Upper lobe of left lung (tissue), 6 donors: ENCODE measurements at places on chromosomes 11 and 22. TPM values are rescaled to one million over a fixed set of nuclear protein-coding genes. Genes with fewer than 3 reads are reported as not detected.

DNA sequence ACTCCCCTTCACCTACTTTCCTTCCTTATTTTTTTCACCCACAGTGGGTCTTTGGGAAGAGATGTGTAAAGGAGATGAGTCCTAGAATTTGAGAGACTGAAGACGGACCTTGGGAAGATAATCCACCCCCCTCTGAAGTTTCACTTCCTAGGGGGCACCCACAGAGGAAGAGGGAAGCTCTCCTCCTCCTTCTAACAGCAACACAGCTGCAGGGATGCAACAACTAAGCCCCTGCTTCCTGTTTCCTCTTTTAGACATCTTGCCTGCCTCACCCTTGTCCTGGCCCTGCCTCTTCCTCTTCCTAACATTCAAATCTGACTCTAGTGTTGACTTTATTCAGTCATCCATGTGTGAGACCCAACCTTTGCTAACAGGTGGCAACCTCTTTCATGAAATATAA, 424.6 kb downstream of the BUD13 start:
- no peaks in the 10 kb centered on the region for H3K4me1 ChIP-seq
- no peaks in the 10 kb centered on the region for H3K36me3 ChIP-seq
- no peaks in the 10 kb centered on the region for H3K27me3 ChIP-seq
- no peak overlapping the region for H3K27ac ChIP-seq

DNA sequence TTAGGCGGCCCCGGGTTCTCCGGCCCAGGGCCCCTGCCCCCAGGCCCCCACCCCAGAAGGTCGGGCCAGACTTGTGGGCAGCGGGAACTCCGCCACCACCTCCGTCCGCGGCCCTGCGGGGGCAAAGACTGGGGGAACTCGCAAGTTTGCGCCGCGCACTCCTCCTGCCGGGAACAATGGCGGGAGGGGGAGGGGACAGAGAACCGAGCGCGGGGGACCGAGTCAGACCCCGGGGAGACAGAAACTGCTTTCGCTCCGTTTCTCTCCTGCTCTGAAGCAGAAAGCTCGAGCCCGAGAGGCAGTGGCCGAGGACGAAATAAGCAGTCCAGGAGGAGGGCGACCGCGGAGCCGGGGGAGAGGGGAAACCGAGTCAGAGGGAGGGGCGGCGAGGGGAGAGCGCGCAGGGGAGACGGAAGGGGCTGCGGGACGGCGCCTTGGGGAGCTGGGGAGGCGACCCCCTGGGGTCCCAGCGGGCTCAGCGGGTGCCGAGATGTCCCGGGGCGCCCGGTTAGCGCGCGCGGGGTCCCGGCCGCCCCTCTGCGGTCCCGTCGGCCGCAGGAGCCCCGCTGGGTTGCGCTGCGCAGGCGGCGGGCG, 555 bp downstream of the TP53I11 start:
- peak overlapping the region; percentile 91 for H3K27ac ChIP-seq
- H3K27me3 ChIP-seq = no peaks in the 10 kb centered on the region
- peaks cover 39% of the 10 kb centered on the region for H3K4me1 ChIP-seq
- DNase-seq = peak; percentile 89
- no peaks in the 10 kb centered on the region for H3K36me3 ChIP-seq

DNA sequence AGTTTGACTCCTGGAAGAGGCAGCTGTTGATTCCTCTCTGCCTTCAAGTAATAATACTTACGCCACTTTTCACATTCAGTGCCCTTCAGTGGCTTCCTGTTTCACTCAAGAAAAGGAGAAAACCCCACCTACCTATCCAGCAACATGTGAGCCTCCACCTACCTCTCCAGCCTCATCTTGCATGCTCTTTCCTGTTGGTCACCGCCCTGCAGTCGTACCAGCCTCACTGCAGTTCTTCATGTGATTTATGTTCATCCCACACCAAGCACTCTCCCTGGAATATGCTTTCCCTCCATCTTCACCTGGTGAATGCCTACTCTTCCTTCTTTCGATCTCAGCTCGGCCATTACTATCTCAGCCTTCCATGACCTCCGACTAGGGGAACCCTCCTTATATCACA, 21.8 kb upstream of the YWHAH start:
- no peaks in the 10 kb centered on the region for H3K27me3 ChIP-seq
- DNase-seq = no peak
- no peaks in the 10 kb centered on the region for H3K36me3 ChIP-seq
- peaks cover 2% of the 10 kb centered on the region for H3K4me1 ChIP-seq

DNA sequence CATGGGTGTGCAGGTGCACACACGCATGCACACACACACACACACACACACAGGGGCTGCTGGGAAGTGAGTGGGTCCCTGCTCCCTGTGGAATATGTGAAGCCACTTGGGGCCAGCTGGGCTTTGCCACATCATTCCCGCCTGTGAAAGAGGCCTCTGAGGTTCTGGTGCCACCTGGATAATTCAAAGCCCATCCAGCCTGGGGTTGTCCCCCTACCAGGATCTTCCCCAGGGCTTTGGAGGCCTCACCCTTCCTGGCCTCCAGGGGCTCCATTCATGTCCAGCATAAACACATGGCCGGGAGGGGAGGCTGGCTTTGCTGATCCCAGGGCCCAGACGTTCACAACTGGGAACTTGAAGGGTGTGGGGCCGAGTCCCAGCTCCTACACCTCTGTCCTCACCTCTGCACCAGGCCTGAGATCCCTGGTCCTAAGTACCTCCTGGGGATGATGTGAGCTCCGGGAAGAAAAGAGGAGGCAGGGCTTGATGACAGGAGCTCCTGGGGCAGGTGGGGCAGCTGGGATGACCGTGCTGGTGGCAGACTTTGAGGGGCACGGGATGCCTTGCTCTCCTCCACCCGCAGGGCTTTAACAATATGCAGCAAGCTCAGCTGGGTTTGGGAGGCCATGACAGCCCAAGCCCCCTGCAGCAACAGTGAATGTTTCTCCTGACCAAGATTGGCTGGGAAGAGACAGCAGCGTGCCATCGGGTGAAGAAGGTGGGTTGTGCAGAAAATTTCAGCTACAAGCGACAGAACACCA, 14.2 kb downstream of the LINC01488 start:
- peaks cover 42% of the 10 kb centered on the region for H3K4me1 ChIP-seq
- no peak for DNase-seq
- peak overlapping the region; percentile 63 for H3K27ac ChIP-seq
- H3K4me3 ChIP-seq = no peak overlapping the region
- no peaks in the 10 kb centered on the region for H3K27me3 ChIP-seq

DNA sequence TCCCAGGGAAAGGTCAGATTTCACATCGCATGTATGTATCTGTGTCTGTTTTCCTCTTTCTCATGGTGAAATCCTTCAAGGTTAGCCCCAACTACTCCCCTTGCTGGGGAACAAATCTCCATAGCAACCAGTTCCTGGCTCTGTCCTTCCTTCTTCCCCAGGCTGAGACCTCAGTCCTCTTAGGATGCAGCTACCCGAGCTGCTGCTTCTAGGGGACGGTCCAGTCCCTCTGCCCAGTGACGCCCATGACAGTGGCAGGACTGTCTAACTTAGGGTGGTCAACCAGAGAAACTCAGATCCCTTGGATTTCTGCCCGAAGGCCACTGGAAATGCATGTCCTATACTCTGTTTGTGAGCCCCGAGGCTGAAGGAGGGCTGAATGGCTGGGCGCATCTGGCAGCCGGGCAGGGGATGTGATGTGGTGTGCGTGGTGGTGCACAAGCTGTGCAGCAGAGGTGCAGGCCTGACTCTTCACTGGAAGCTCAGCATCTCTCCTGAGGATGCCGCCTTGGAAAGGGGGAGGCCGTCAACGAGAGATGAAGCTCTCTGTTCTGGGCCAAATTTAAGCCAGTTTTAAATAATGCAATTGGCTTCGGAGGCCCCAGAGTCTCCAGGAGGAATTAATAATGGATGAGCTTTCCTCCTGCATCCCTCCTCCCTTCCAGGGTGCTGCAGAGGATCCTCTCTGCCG, 118.7 kb upstream of the B3GAT1 start:
- no peaks in the 10 kb centered on the region for H3K27me3 ChIP-seq
- peak; percentile 18 for DNase-seq
- H3K4me3 ChIP-seq = no peak overlapping the region
- no peak overlapping the region for H3K27ac ChIP-seq

GRCh38 chr22:27100789-27101188, 443.4 kb downstream of the MIAT start:
- H3K36me3 ChIP-seq = no peaks in the 10 kb centered on the region
- peaks cover 3% of the 10 kb centered on the region for H3K4me1 ChIP-seq
- H3K27me3 ChIP-seq = no peaks in the 10 kb centered on the region

DNA sequence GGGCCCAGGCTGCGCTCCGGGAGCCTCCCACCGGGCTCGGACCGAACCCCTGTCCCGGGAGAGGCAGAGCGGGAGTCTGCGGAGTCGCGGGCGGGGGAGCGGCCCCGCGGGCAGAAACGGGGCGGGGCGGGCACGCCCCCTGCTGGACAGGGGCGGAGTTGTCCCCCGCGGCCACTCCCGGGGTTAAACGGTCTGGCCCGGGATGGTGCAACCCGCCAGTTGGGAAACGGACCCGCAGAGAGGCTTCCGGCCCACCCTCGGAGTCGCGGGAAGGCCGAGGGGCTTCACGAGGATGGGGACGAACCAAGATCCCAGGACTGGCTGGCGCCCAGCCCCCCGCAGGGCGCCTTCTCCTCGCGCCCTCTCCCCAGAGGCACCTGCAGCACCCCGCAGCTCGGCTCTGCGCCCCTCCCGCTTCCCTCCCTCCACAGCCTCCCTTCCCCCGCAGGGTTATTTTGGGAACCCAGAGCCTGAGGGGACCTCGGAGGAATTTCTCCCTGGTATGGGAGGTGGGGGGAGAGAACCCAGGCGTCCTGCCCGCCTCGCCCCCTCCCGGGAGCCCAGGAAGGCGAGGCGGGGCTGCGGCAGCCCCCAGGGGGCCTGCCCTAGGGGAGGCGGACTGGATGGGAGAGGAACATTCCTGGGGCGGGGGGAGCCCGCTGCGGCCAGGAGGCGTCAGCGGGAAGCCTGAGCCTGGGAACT, 902 bp downstream of the RASGRP2 start:
- peaks cover 28% of the 10 kb centered on the region for H3K4me1 ChIP-seq
- peaks cover 9% of the 10 kb centered on the region for H3K36me3 ChIP-seq
- H3K27me3 ChIP-seq = no peaks in the 10 kb centered on the region
- H3K4me3 ChIP-seq = peak overlapping the region; percentile 56

DNA sequence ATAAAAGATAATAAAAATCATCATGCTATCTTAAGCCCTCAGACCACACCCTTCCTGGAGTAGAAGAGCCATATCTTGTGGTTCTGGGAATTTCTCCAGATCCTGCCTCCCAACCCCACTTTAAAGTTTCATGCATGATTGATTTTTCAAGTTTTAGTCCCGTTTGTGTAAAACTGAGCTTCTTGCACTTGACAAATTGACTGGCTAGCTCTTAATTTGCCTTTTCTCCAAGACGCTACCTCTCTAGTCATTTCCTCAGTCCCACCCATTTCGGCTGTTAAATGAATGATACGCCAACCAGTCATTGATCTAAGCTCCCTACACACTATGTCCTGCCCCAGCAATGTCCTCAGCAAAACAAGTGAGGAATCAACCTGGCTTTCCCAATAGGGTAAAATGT, 71.8 kb upstream of the TEAD1 start:
- H3K27ac ChIP-seq = no peak overlapping the region
- peaks cover 5% of the 10 kb centered on the region for H3K4me1 ChIP-seq
- H3K4me3 ChIP-seq = no peak overlapping the region

DNA sequence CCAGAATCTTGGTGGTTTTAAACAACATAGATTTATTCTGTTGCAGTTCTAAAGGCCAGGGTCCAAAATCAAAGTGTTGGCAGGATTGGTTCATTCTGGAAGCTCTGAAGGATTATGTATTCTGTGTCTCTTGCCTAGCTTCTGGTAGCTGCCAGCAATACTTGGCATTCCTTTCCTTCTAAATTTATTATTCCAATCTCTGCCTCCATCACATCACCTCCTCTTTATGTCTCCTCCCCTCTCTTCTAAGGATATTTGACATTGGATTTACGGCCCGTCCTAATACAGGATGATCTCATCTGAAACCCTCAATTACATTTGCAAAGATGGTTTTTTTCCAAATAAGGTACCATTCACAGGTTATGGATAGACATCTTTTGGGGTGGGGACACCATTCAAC, 186.5 kb downstream of the SBF2 start:
- H3K4me3 ChIP-seq = no peak overlapping the region
- H3K4me1 ChIP-seq = no peaks in the 10 kb centered on the region
- no peaks in the 10 kb centered on the region for H3K36me3 ChIP-seq
- H3K27me3 ChIP-seq = no peaks in the 10 kb centered on the region

- no peaks in the 10 kb centered on the region for H3K36me3 ChIP-seq
- no peak overlapping the region for H3K4me3 ChIP-seq
- H3K27ac ChIP-seq = no peak overlapping the region
- DNase-seq = no peak
- no peaks in the 10 kb centered on the region for H3K27me3 ChIP-seq
Measured at GRCh38 chr11:122744357-122744756, 88.8 kb downstream of the UBASH3B start.

DNA sequence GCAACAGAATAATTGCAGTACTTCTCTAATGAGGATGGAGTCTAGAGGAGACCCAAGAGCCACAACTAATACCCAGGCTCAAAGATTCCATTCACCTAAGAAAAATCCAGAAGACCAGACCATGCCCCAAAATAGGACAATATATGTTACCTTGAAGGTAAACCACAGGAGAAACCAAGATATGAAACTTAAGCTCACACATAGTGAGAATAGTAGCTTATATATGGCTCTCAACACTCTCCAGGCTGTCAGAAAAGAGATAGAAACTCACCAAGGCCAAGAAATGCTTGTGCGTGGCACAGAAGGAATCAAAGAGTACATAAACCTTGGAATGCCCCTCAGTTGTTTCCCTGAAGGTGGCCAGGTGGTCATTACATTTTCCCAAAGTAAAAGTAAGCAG, 9.1 kb downstream of the FAM111A start:
- H3K4me3 ChIP-seq = no peak overlapping the region
- peaks cover 2% of the 10 kb centered on the region for H3K4me1 ChIP-seq
- DNase-seq = no peak
- H3K36me3 ChIP-seq = peaks cover 32% of the 10 kb centered on the region
- no peaks in the 10 kb centered on the region for H3K27me3 ChIP-seq
- no peak overlapping the region for H3K27ac ChIP-seq

DNA sequence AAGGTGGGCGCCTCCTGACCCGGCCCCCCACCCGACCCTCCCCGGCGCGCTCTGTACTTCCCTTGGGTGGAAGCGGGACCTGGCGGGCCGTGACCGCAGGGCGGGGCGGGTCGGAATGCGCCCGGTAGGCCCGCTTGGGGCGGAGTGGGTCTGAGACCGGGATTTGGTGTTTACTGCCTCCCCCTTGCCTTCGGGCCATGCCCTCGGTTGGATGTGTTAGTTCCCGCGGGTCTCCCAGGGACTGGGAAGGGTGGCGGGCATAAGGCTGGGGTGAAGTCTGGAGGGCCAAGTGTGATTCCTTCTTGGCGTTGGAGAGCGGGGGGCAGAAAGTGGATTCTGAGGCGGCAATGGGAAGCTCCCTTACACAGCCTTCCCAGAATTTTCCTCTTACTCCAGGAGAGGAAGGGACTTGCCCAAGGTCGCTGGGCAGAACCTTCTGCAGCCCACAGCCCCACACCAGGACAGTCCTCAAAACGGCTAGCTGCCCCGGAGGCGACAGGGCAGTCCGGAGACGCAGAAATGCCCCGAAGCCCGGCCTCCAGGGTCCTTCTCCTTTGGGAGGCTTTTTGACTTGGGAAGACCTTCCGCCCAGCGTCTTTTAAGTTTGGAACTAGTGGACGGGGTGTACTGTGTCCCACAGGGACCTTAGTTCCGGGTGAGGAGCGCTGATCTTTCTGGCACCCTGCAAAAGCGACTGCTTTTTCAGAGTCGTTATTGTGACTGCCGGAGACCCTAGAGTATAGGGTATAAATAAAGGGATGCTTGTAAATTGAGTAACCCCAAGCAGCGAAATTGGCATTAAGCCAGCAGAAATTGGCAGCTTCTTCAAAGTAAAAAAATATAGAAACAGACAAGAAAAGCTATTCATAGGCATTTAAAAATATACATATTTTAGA, 647 bp downstream of the SWAP70 start:
- no peaks in the 10 kb centered on the region for H3K27me3 ChIP-seq
- H3K36me3 ChIP-seq = no peaks in the 10 kb centered on the region
- peak overlapping the region; percentile 94 for H3K27ac ChIP-seq
- DNase-seq = peak; percentile 36

Gene OR8G5
- 0.64 TPM for total RNA-seq

Gene CDC42EP1
- total RNA-seq = 41.1 TPM

Gene OR4C12
- total RNA-seq = not detected

Gene UBQLNL
- 0.76 TPM for total RNA-seq

Gene POU2AF1
- total RNA-seq = 2.2 TPM

Gene ROBO4
- total RNA-seq = 45.9 TPM
